ENCODE measurements at places on chromosomes 7 and 10.

DNA sequence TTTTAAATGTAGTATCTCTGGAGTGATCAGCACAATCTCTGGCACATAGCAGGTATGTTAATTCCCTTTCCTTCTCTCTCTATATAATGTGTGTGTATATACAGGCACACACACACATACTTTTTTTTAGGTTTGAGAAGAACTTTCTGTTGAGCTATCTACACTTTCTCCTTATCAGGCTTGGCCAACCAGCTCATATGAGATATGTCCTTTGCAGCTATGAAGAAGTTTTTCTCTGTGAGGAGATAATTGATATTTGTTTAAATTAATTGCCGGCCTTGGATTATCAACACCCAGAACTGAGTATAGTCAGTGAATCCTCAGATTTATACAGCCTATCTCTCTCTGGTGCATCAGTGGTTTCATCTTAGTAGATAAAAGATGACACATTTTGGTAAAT is 2.3 kb upstream of the MCU start:
- no peak for DNase-seq

DNA sequence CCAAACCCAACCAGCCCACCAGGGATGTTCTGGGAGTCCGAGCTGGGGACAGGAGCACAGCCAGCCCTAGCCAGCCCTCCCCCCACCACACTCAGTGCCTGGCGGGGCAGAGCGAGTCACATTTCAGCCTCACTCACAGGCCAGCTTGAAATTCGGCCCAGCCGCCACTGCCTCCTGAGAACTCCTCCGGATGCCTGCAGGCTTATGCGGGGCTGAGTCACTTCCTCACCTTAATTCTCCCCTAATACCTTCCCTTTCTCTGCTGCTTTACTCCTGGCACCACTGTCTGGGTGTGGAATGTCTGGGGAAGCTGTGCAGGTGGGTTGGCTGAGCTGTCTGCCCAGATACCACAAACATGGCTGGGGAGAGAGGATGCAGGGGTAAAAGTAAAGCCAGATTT is 22.6 kb upstream of the DLG5 start:
- no peak for DNase-seq

- DNase-seq: no peak
Observed at GRCh38 chr10:110641256-110641655, 2.9 kb upstream of the RBM20 start.

DNA sequence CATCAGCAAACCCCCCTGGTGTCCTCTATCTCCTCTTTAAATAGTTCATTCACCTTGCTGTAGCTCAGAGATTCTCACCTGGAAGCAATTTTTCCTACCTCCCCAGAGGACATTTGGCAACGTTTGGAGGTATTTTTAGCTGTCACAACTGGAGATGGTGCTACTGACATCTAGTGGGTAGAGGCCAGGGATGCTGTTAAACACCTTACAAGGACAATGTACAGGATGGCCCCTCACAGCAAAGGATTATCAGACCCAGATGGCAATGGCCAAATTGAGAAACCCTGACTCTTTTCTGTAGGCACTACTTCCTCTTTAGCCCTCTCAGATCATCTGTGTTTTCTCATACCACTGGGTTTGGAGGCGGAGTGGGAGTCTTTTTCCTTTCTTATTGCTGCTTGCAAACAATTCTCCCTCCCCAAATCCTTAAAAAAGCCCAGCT is 13.2 kb upstream of the TRA2A start:
- no peak for DNase-seq

DNA sequence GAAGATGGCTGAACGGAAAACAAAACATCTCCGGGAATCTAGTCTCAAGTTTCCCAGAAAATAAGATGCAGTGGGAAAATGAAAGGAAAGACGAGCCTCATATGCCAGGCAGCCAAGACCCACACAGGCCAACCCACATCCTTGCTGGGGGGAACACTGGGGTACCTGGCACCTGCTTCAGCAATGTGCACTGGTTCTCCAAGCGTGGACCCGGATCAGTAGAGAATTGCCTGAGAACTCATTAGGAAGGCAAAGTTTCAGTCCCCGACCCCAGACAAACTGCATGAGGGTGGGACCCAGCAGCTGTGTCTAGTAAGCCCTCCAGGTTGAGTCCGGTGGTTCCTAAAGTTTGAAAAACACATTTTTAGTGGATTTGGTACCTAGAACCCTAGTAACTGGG is 18.4 kb downstream of the FAM53B start:
- DNase-seq: no peak

DNA sequence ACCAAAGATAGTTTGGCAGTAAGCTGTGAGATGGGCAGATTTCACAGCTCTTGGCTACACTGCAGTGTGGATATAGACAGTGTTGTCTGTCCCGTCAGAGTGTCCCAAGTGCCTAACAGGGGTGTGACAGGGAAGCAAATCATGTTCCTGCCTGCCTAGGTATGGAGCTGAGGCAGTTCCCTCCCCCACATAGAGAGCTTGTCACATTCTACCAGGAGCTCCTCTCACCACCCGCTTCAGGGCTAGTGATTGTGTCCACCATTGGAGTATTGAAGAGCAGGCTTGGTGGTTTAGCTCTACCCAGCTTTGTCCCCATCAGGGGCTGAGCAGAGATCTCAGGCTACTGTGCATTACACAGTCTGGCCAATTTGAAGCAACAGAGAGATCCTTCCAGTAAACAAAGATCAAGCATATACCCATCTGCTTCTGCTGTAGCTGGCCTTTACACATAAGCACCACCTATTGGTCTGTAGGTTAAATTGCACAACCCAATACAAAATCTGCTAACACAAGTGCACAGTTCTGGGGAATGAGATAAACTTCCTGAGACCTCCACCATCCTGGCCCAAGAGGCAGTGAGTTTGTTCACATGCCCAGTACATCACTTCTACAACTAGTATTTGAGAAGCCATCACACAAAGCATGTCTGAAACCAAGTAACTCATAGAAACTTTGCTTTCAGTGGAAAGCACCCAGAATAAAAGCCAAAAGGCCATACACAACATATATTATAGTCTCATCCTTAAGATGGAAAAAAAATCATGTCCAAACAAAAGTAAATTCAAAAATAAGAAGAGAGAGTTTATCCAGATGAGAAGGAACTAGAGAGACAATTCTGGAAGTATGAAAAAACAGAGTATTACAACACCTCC is 67.3 kb downstream of the GLCCI1 start:
- DNase-seq: no peak

DNA sequence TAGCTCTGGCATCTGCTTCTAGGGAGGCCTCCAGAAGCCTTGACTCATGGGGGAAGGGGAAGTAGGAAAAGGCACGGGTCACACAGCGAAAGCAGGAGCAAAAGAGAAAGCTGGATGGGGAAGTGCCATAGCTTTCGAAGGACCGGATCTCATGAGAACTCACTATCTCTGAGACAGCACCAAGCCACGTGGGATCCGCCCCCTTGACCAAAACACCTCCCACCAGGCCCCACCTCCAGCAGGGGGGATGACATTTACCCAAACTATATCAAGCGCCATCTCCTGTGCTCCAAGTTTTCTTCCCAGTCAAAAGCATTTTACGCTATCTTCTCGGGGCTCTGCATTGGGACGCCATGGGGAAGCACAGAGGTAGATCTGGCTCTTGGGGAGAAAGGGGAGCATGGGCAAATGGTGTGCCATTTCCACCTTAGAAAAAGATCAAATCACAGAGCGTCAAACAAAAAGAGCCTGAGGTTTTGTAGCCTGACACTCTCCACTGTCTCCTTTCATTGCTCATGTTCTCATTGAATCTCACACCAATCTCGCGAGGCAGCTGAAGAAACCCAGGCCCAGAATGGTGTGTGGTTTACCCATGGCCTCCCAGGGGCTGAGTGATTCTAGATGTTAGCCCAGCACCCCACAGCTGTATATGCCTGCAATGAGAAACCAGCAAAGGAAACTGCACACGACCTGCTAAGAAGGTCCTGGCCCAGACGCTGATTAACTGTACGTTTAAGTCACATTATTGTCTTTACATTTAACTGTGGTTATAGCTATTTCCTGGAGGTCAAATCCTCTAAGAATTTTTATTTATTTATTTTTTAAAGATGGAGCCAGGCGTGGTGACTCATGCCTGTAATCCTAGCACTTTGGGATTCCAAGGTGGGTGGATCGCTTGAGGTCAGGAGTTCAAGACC is 8.1 kb upstream of the OLAH start:
- DNase-seq: no peak

GRCh38 chr7:146542101-146542500 is 425.5 kb downstream of the CNTNAP2 start:
- no peak for DNase-seq

DNA sequence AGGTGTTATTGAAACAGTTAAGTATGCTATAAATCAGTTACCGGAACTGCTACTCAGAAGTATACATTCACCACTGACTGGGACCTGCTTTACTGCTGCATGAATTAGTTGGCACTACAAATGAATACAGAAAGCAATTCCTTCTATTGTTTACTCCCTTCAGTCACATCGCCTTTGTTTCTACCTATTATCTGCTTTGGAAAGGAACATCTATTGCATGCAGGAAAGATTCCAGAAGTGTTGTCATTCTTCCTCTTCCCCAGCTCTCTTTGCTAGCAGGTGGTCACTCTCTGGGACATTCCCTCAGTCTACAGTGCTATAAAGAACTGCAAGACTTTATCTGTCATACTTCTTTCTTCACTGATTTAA is 131.3 kb downstream of the ANK3 start:
- no peak for DNase-seq

DNA sequence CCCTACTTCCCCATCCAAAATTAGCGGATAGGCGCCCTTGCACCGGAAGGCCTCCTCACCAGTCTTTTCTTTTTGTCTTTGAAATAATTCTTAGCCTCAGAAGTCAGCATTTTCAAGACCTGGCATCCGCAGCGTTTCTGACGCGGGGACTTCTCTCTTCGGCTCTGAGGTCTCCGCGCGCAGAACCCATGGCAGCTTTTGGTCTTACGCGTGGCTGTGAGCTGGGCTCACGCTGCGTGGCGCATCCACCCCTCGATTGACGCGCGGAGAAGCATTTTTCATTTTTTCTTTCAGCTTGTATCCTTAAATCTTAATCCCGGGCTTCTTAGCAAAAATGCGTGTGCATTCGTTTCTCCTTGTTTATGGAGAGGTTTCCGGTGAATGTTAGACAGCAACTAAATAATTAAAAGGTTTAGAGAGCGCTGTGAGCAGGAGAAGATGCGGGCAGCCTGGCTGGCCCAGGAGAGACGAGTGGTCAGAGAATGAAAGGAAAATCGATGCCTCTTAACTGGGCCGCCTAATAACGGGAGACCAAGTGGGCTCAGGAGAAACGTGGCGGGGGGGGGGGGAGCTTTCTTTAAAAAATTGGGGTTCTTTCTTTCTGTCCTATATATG is 2.0 kb upstream of the GATA3 start:
- no peak for DNase-seq

- no peak for DNase-seq
Observed at GRCh38 chr7:109895536-109895935, 1195.4 kb upstream of the LRRN3 start.

DNA sequence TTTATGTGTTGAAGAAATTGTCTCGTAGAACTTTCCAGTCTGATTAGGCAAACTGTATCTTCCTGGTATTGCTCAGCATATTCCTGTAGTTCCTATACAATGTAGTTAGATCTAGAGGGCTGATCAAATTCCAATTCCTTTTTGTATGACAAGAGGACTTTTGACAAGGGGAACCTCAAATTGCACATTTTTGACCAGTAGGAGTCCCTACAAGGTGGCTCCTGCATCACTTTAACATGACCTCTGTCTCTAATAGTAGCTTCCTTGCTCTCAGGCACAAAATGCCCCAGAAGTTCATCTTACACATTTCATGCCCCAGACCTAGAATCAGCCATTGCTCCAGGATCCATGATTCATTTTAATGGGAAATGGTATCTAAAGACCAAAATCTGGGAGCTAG is 18.7 kb downstream of the HERPUD2 start:
- DNase-seq: no peak

GRCh38 chr7:51129527-51130472 is 186.8 kb downstream of the COBL start:
- DNase-seq: no peak

DNA sequence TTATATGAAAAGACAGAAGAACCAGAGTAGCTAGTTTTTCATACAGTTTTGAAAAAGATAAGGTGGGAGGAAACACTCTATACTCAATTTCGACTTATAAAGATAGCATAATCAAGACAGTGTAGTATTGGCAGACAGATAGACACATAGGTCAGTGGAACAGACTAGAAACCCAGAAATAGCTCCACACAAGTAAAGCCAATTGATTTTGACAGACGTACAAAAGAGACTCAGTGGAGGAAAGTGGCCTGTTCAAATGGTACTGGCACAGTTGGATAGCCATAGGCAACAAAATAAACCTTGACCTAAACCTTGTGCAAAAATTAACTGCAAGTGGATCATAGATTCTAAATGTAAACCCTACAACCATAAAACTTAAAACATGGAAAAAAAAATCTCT is 46.8 kb downstream of the MAPK8 start:
- no peak for DNase-seq

- DNase-seq: no peak
Observed at GRCh38 chr7:96238474-96238873, 83.4 kb downstream of the SLC25A13 start.

- no peak for DNase-seq
Observed at GRCh38 chr7:151745706-151746105, 131.2 kb downstream of the PRKAG2 start.

DNA sequence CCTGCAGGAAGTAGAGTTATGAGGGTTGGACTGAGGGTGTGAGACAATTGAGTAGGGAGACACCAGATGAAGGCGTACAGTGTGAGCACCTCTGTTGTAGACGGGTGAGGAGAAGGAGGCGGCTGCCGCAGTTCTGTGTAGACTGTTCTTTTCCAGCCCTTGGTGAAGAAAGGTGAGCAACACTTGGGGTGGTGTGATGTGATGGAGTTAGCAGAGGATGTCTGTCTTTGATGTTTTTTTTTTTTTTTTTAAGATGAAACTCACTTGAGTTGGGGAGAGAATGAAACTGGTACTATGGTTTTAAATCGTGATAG is 42.8 kb upstream of the RNF216 start:
- DNase-seq: peak; percentile 4

DNA sequence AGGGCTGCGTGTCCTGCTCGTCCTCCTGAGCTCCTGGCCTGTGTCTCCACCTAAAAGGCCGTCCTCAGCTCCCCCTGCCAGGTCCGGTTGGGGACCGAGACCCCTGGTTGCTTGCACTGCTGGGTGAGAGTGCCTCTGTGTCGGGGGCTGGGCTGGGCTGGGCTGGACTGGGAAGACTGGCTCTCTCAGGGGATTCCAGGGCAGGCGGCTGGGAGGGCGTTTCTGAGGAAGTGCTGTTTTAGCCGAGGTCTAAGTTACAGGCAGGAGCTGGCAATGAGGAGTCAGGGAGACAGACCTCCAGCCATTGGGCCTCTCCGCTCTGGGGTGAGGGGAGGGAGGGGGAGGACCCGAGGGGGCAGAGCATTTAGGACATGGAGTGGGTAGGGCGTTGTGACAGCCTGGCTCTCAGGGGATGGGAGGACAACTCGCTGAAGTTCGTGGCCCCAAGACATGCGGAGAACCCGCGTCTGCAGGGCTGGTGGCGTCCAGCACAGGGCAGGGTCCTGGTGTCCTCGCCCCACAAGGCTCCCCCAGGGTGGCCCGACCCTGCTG is 20.9 kb downstream of the FOXK1 start:
- no peak for DNase-seq

GRCh38 chr7:108459922-108460551 is 3.8 kb upstream of the NRCAM start:
- DNase-seq: no peak

GRCh38 chr7:67863911-67864310 is 867.3 kb downstream of the TYW1 start:
- DNase-seq: no peak

- no peak for DNase-seq
Observed at GRCh38 chr7:84705079-84705478, 481.8 kb downstream of the SEMA3D start.
